Natural killer cell (primary cell): ENCODE measurements at places on chromosomes 12 and 14.

DNA sequence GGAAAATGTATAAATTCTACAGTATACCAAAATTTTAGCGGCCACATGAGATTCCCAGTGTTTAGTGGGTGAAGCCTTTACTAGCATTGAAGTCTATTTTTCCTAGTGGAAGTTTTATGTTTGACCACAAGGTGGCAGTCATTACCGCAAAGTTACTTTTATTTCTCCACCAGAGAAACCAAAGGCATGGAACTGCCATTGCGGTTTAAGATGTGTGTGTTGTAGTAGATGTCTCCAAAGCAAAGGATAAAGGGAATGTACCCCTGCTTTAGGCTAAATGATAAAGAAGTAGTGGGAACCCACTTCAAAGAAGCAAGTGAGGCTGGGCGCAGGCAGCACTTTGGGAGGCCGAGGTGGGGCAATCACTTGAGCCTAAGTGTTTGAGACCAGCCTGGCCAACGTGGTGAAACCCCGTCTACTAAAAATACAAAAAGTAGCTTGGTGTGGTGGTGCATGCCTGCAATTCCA lies 140.5 kb downstream of the PRKCH start:
- DNase-seq: peak; percentile 84

DNA sequence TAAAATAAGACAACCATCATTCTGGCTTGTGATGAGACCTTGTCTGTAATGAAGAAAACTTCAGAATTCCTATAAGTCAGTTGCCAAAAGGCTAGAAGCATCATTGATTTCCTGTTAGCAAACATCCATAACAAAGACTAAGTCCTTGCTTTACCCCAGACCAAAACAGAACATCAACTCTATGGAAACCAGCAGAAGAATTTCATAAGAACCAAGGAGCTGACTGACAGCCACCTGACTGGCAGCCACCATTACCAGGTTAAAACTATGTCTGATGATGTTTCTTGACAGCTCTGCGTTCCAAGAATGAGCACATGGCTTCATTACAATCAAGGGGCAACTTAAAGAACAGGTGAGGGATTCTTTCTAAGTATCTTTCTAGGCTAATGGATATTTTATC lies 29.3 kb downstream of the HECTD4 start:
- DNase-seq: no peak

GRCh38 chr14:91330856-91331255 lies 86.4 kb upstream of the GPR68 start:
- peak; percentile 66 for DNase-seq

DNA sequence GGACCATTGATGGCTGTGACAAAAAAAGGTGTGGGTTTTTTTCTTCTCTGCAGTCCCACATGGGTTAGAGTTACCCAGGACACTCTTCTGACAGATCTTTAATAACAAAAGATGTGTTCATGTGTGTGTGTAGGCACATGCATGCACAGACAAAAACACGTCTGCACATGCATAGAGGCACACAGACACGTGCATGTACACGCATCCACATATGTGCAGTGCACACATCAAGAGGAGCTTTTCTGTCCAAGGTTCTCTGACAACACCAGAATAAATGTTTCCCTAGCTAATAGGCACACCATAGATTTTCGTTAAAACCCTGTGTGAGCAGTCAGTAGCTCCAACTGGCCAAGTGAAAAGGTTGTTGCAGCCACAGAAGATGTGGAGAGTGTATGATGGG lies 2.8 kb upstream of the MYL2 start:
- DNase-seq: no peak

- DNase-seq: no peak
Measured at GRCh38 chr12:50477241-50477832, 27.4 kb upstream of the DIP2B start.
